ENCODE measurements at places on chromosomes 12 and 14.

GRCh38 chr12:119128527-119128926 lies 50.2 kb upstream of the HSPB8 start:
- no peak for DNase-seq

- no peak for DNase-seq
Observed at GRCh38 chr12:89345376-89345775, 6.9 kb downstream of the DUSP6 start.

DNA sequence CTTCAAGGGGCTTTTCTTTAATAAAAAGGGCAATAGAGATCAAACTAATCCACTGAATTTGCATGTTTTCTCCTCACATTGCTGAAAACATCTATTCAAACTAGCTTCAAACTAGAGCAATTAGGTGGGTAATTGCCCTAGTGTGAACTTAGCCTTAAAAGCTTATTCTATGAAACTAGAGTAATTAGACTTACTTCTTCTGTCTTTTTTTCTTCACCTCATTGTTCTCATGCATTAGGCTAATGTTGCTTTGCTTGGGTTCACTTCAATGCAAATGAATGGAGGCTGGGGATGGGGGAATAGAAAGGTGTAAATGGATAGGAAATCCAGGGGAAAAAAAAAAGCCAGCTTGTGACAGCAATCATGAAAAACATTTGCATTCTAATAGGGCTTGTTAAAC lies 414.8 kb upstream of the LMO3 start:
- DNase-seq, result no peak

DNA sequence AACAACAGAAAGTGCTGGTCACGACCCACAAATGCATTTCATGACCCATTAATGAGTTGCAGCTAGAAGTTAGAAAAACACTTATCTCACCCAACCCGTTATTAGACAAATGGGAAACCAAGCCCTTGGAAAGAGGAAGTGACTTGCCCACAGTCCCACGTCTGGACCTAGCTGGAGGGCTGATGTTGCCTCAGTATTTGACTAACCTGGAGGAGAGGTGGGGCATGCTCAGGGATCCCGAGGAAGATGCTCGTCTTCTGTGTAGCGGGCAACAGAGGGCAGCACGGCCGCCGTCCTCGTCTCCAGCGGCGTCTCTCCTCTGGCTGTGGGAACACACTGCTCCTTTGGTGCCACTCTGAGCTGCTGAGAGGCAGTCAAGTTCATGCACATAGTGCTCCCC lies 12.7 kb downstream of the CCND2 start:
- no peak for DNase-seq

DNA sequence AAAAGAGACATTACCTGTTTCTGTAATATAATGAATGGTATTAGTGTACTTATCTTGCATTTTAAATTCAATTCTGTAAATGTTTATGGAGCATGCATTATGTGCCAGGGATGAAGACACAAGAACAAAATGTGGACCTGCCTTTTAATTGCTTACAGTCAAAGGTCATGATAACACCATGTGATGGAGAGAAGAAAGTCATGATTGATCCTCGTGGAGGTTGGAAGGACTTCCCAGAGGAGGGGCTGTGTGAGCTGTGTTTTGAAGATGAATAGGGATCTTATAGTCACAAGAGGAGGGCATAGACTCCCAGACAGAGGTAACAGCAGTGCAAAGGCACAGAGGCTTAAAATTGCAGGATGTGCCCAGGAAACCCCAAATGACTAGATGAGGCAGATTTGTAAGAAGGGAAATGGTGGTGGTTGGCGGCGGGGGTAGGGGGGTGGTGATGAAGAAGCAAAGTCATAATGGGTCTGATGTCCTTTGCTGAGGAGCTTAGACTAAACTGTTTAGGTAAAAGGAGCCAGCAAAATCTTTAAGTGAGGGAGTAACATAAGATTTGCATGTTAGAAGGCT lies 151.5 kb downstream of the PRKCH start:
- DNase-seq, result peak; percentile 53

DNA sequence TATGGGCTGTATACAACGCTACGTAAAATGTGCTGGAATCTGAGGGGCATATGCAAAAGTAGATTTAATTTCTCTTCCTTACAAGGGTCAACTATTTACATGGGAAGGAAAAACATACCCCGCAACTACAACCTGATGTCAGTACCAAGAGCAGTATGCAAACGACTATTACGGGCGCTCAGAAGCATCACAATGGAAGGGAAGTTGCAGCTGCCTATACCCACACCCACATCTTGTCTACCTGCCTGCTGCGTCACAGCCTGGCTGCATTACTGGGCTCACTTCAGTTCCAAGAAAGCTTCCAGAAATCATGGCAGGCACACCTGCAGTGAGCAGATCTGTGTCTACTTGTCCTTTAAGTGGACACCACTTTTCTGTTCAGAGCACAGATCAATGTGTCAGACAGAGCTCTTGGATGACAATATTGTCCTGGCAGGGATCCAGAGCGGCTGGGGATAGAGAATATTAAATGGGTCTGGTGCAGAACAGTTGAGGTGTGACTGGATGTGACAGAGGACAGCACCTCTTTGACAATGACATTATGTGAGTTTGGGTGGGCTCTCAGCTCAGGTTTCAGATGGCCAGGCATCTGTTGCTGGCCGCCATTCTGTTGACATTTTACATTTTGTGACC lies 41.5 kb upstream of the GNG2 start:
- DNase-seq, result no peak

DNA sequence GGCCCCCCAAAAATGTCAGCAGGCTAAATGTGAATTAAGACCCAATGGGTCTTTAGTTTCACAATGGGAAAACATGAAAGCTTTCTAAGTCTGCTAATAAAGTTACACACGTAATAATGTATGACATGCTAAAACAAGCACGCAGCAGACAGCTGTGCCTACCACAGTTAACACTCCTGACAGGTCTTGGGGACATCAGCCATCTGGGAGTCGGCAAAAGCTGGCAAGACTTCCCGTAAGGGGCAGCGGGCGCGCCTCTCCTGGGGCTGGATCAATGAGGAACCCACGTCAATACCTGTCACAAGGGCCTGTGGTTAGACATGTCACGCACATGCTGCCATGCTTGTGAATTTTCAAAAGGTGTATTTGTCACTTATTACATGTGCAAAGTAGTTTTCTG lies 45.0 kb downstream of the ACTN1 start:
- no peak for DNase-seq

DNA sequence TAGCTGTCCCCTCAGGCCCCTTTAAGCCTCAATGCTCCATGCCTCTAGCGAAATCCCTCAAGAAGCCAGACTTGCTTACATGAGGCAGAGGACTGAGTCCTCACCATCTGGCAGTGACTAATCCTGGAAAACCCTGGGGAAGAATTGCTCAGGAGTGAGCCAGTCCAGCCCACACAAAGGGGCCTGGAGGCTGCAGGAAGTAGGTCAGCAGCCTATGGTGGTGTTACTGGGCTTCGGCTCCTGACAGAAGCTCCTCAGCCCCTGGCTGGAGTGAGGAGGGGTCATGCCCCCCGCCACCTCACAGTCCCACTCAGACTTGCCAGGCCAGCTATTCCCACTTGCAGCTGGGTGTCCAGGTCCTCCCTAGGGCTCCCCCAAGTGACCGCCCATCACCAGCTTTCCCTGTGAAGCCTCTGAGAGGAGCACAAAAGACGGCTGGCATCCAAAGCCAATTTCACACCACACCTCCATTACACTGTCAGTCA lies 250.5 kb downstream of the DPF3 start:
- DNase-seq, result no peak

- DNase-seq, result no peak
Observed at GRCh38 chr12:84924981-84925380, 12.4 kb upstream of the SLC6A15 start.

- no peak for DNase-seq
Observed at GRCh38 chr14:69985463-69985862, 106.2 kb downstream of the SMOC1 start.

DNA sequence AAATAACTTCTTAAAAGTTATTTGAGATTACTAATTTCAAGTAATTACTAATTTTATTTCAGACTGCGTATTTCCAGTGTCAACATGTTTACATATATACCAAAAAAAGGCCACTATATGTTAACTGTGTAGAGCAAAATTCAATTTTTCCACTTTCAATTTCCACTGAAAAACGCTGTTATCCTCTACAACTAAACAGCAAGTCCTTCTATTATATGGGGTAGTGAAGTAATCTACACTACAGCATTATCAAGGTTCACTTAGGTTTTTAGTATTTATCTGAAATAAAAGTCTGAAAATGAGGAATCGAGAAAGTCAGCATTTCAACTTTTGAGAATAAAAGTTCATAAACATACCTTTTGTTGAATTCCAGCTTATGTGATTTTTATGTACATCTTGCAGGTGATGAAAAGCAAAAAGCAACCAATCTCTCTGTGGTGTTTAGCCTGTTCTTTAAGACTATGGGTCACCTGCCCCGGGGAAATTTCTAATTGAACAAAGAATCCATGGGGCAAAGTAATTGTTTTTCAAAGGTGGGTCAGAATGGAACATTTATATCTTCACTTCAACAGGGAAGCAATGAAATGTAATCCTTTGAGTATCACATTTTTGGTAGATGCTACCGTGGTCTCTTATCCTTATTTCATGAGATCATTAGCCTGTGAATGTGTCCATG lies 3.3 kb downstream of the BTG1 start:
- DNase-seq, result no peak

DNA sequence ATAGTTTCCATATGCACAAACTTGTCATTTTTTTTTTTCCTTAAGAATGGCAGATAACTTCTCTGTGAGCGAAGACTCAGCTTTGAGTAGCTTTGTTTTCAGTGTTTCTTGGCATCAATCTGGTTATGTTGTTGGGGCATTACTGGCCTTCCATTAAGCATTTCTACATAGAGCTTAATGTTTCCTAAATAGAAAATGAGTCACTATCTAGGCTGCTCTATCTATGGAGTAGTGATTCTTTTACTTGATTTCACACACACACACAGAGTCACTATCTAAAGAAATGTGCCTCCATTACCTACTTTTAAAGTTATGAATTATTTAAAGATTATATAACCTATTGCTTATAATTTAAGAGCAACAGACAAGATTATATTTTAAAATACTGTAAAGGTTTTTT lies 53.9 kb downstream of the TMEM260 start:
- no peak for DNase-seq

DNA sequence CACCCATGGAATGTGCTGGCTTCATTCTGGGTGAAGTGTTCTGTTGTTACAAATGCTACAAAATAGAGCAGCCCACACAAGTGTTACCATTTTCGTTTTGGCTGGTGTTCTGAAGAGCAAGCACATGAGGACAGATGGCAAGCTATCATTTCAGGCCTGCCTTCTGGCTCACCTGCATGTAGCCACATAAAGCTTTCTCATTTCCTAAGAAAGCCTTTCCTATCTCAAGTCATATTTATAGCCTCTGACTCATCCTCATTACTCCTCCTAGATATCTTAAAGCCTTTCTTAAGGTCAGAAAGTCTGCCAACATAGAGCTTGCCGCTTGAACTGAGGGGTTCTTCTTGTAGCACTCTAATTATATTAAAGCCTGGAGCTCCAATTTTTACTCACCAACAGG lies 89.0 kb downstream of the PTPRR start:
- no peak for DNase-seq

DNA sequence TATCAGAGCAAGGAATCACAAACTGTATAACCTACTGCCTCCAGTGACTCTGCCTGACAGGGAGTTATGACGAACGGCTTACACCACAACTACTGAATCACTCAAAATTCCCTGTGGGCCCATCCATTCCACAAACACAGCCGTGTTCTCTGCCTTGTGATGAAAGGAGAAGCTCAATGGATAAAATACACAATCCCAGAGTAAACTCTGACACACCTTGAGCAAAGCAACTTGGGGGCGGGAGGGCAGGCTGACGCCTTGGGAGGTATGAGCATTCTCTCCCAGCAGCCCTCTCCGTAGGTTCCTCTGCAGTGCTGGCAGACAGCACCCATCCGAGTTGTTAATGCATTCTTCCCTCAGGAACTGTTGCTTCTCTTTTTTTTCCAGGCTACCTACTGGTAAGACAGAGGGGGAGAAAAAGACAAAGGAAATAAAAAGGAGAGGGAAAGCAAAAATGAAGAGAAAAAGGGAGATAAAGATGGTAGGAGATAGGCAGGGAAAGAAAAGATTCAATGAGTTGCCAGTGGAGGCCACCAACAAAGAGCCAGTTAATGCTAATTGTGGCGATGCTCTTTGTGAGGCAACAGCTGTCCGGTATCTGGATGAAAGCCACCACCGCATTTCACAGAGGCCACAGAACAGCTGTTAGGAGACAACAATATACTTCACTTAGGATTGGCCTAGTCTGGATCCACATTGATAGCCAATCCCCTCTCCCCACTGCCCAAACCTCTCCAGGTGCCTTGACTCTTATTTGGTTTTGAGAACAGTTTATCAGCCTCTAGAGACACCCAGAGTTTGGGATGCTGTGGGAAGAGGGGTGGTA lies 4.7 kb upstream of the DIO2 start:
- DNase-seq, result no peak

GRCh38 chr12:57011438-57012424 lies 4.6 kb downstream of the TAC3 start:
- DNase-seq, result no peak

DNA sequence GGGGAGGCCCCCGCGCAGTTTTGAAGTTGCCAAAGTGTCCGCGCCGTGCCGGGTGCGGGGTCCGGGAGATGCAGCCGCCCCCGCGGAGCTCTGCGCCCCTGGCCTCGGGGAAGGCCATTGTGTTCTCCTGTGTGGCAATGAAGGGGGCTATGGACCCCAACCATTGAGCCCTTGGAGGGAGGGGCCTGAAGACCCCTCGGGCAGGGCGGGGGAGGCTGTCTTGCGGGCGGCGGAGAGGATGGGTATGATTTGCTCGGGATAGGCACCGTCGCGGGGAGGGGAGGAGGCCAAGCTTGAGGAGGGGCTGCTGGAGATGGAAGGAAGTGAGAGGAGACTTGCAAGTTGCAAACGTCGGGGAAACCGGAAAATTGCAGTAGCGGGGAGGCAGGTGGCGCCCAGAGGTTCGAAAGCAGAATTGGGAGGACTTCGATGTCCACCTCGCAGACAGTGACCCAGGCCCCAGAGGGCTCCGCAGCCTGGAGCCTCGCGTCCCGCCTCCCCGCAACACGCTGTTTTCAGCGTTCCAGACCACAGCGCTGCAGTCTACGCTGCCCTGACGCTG lies 25.4 kb downstream of the BCL11B start:
- peak; percentile 62 for DNase-seq

GRCh38 chr14:29804481-29805266 lies 123.0 kb downstream of the PRKD1 start:
- DNase-seq, result no peak

Data from activated CD4-positive, alpha-beta T cell treated with anti-CD3 and anti-CD28 coated beads, Interleukin-2, amount 50 U/mL, for 1 hour (primary cell).